Ascending aorta (tissue), 2 donors: ENCODE measurements at places on chromosomes 2 and 18. TPM values are rescaled to one million over a fixed set of nuclear protein-coding genes. Genes with fewer than 3 reads are reported as not detected.

The RAB31 gene
- 36.8 TPM for total RNA-seq

The MC2R gene
- total RNA-seq = not detected

GRCh38 chr18:63444580-63444979 lies 22.3 kb upstream of the VPS4B start:
- no peaks in the 10 kb centered on the region for H3K4me1 ChIP-seq
- no peaks in the 10 kb centered on the region for H3K36me3 ChIP-seq
- no peak overlapping the region for H3K27ac ChIP-seq
- H3K4me3 ChIP-seq = no peak overlapping the region

GRCh38 chr2:231780123-231780908 lies 766 bp downstream of the PDE6D start:
- no peak for DNase-seq
- H3K4me3 ChIP-seq = peak overlapping the region; percentile 94
- no peaks in the 10 kb centered on the region for H3K36me3 ChIP-seq
- H3K27ac ChIP-seq = peak overlapping the region; percentile 85
- H3K4me1 ChIP-seq = no peaks in the 10 kb centered on the region

DNA sequence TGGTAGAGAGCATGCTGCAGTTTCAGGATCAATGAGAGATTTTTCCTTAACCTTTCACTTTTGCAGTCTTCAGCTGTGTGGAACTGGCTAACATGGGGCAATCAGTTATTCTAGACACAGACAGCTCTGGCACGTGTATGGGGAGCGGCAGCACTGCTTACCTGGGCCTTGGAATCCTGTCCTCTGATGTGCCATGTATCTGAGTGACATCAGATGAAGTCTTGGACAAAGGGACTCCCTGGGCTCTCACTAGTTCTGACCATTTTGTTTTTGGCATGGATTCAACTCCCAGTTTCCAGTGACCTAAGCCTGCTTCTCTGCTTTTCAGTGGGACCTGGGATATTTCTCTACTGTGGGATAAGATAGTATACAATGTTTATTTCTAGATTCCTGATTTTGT lies 54.3 kb downstream of the RNF144A start:
- H3K4me1 ChIP-seq = no peaks in the 10 kb centered on the region
- no peak for DNase-seq
- H3K27ac ChIP-seq = no peak overlapping the region
- no peak overlapping the region for H3K4me3 ChIP-seq
- H3K27me3 ChIP-seq = no peaks in the 10 kb centered on the region

DNA sequence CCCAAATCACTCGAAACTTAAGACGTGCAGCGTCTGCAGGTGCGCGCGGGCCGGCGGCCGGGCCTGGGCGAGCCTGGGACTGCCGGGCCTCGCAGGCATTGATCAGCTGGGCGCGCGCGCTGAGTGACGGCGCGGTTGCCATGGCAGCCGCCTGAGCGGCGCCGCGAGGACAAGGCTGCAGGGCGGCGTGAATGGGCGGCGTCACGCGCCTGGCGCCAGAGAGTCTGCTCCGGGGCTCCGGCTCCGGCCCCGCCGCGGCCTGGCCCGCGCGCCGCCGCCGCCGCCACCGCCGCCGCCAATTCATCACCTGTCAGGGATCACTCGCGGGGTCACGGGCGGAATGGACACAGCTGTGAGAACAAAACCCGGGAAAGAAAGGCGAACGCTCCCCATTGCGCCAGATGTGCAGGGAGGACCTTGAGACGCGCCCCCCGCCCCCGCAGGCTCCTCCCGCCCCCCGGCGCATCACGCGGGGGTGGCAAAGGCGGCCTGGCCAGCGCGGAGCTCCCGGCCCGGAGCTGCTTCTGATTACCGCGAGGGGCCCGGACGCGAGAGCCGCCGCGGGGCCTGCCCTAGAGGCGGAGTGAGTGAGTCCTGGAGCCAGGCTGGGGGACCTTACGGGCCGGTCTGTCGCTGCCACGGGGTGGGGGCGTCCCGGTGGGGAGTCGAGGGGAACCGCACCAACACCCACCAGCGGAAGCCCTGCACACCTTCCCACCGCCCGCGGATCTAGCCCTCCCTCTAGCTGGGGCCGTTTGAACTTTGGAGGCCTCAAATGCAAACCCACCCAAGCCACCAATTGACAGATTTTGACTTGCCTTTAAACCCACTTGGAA lies 2.9 kb upstream of the ID2 start:
- H3K4me3 ChIP-seq = peak overlapping the region; percentile 46
- no peaks in the 10 kb centered on the region for H3K36me3 ChIP-seq
- H3K27me3 ChIP-seq = no peaks in the 10 kb centered on the region
- peak overlapping the region; percentile 99 for H3K27ac ChIP-seq
- peaks cover 9% of the 10 kb centered on the region for H3K4me1 ChIP-seq
- DNase-seq = peak; percentile 75

- no peaks in the 10 kb centered on the region for H3K27me3 ChIP-seq
- H3K4me1 ChIP-seq = no peaks in the 10 kb centered on the region
- no peak overlapping the region for H3K27ac ChIP-seq
Measured at GRCh38 chr2:203492965-203493364, 42.1 kb downstream of the RAPH1 start.

DNA sequence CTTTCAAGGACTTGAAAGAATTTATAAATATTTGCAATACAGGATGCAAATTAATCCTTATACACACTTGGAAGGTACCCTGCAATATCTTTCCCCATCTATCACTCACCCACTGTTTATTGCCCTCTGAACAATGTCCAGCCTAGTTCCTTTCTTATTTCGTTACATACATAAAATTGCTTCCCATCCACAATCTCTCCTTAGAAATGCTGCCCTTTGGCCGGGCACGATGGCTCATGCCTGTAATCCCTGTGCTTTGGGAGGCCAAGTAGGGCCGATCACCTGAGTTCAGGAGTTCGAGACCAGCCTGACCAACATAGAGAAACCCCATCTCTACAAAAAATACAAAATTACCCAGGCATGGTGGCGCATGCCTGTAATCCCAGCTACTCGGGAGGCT lies 41.2 kb upstream of the ATP8B1 start:
- no peaks in the 10 kb centered on the region for H3K27me3 ChIP-seq
- H3K4me3 ChIP-seq = no peak overlapping the region
- no peak overlapping the region for H3K27ac ChIP-seq
- no peaks in the 10 kb centered on the region for H3K4me1 ChIP-seq
- no peak for DNase-seq

The RBKS gene
- total RNA-seq = not detected

- H3K36me3 ChIP-seq = no peaks in the 10 kb centered on the region
- no peak for DNase-seq
- H3K27ac ChIP-seq = no peak overlapping the region
- peaks cover 14% of the 10 kb centered on the region for H3K4me1 ChIP-seq
- H3K27me3 ChIP-seq = peaks cover 12% of the 10 kb centered on the region
Measured at GRCh38 chr18:7116792-7117389, 706 bp downstream of the LAMA1 start.

DNA sequence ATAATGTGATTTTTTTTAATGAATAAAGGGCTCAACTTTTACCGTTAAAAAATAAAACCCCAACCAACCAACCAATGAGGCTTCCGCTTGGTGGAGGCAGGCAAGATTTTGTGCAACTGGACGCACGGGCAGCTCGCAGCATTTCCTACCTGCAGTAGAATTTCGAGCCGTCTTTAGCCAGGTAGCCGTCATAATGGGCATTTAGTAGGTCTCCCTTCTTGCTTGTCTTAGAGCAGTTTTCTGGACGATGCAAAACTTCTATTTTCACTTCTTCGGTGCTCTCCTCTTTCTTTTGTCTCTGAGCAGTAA lies 316 bp downstream of the FKBP7 start:
- H3K27me3 ChIP-seq = no peaks in the 10 kb centered on the region
- no peak for DNase-seq
- H3K36me3 ChIP-seq = no peaks in the 10 kb centered on the region
- peak overlapping the region; percentile 78 for H3K27ac ChIP-seq

The CCNYL1 gene
- total RNA-seq = 12.3 TPM

- no peaks in the 10 kb centered on the region for H3K4me1 ChIP-seq
- DNase-seq = no peak
- H3K4me3 ChIP-seq = no peak overlapping the region
- no peak overlapping the region for H3K27ac ChIP-seq
- no peaks in the 10 kb centered on the region for H3K27me3 ChIP-seq
Measured at GRCh38 chr2:170098626-170099312, 79.2 kb upstream of the MYO3B start.

DNA sequence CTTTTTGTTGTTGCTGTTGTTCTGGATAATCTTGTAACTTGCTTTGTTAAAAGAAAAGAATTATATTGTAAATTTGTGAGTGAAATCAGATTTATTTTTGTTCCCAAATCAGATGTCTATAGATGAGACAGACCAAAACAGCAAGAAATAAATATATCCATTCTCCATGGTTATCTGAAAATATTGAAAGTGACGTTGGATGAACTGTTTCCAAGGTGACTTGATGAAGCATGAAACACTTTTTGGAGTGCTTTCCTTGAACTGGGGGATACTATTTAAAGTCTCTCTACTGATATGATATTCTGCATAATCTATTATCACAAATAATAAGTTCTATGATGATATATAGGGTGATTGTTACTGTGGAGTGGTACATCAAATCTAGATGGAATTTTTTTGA lies 315.4 kb upstream of the THUMPD2 start:
- no peak for DNase-seq
- no peak overlapping the region for H3K4me3 ChIP-seq
- no peaks in the 10 kb centered on the region for H3K27me3 ChIP-seq
- no peak overlapping the region for H3K27ac ChIP-seq
- H3K4me1 ChIP-seq = peaks cover 6% of the 10 kb centered on the region

GRCh38 chr2:178908810-178909209 lies 101.6 kb upstream of the TTN start:
- peaks cover 3% of the 10 kb centered on the region for H3K4me1 ChIP-seq
- no peaks in the 10 kb centered on the region for H3K27me3 ChIP-seq
- DNase-seq = no peak
- no peak overlapping the region for H3K27ac ChIP-seq

The TPRKB gene
- total RNA-seq = 11.1 TPM

DNA sequence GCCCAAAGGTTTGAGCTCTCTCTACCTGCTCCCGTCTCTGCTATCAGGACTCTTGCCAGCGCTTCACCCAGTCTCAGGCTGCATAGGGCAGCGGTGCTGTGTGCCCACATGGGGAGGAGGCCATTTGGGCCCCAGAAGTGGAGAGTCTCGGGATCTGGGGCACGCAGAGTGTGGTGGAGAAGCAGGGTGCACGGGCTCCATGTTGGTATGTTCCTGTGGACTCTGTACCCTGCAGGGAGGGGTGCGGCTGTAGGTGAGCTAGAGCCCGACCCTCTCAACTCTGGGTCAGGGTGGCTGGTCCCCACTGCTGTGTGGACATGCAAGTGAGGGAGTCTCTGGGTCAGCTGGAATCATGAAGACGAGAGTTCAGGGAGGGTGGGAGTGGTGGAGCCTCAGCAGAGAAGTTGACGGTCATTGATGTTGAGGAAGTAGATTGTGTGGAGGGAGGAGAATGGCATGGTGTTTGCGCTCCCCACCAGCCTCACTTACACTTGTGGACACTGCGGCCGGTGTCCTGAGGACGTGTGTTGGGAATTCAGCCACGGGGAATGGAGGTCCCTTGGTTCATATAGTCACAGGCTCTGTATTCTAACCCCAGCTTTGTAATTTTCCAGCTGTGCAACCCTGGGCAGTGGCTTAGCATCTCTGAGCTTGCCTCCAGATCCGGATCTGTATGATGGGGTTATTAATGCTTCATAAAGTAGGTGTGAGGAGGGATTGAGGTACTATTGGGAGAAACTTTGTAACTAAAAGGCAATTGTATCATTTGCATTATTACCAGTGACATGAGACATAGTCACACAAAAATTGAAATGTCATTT lies 840 bp upstream of the PSD4 start:
- DNase-seq = no peak
- H3K4me1 ChIP-seq = no peaks in the 10 kb centered on the region
- H3K27ac ChIP-seq = no peak overlapping the region
- H3K4me3 ChIP-seq = no peak overlapping the region
- no peaks in the 10 kb centered on the region for H3K27me3 ChIP-seq

The LRP2 gene
- not detected for total RNA-seq

DNA sequence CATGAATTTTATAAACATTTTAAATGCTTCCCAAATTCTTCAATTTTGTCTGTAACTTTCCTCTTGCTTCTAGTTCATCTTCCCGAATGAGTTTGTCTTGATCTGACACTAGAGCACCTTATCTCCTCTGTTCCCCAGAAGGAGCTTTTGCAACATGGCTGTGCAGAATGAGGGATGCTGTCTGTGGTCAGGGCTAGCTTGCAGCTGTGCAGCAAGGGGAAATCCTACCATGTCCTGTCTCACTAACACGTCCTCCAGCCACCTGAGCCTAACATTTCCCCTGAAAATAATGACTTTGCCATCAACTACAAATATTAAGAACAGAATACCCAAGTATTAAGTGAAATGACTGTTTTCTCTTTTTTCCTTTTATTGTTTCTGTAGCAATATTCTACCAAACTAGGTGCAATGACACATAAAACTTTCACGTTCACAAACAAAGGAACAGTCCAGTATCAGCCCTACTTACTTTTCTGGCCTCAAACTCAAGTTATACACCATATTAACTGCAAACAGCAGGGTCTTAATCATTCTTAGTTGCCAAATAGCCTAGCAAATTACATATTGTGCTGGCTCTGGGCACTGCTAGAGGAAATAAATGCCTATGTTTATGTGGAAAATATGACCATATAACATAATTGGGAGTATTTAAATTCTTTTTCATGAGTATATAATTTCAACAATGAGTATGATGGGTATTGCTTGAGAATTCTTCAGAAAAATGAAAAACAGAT lies 423.3 kb downstream of the CMPK2 start:
- DNase-seq = no peak
- no peak overlapping the region for H3K4me3 ChIP-seq
- no peak overlapping the region for H3K27ac ChIP-seq
- H3K4me1 ChIP-seq = no peaks in the 10 kb centered on the region

The UGT1A4 gene
- total RNA-seq = not detected

GRCh38 chr2:170238776-170239175 lies 60.8 kb downstream of the MYO3B start:
- H3K4me3 ChIP-seq = no peak overlapping the region
- no peaks in the 10 kb centered on the region for H3K4me1 ChIP-seq
- DNase-seq = no peak
- H3K27me3 ChIP-seq = no peaks in the 10 kb centered on the region
- no peaks in the 10 kb centered on the region for H3K36me3 ChIP-seq

- no peak for DNase-seq
- peaks cover 15% of the 10 kb centered on the region for H3K4me1 ChIP-seq
- H3K27ac ChIP-seq = no peak overlapping the region
- no peaks in the 10 kb centered on the region for H3K36me3 ChIP-seq
- H3K4me3 ChIP-seq = no peak overlapping the region
- H3K27me3 ChIP-seq = no peaks in the 10 kb centered on the region
Measured at GRCh38 chr2:131094463-131095281, 1.4 kb upstream of the FAM168B start.

The ABCG8 gene
- not detected for total RNA-seq

The SULT1C2 gene
- not detected for total RNA-seq

DNA sequence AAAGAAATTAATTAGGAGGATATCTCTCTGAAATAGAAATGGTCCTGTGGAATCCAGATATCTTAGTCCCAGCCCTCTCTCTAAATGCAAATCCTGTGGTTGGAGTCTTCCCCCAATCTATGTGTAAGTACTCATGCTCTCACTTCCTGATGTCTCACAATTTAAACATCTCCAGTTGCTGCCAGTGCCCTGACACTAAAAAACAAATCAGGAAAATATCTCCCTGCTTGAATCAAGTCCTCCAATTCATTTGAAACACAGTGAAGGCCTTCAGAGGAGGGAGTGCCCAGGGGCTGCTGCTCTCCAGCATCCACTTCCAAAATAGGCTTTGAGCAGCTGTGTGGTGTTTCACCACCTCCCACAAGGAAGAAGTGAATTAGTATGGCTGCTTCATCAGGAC lies 413.8 kb downstream of the RAD51AP2 start:
- H3K27me3 ChIP-seq = no peaks in the 10 kb centered on the region
- no peaks in the 10 kb centered on the region for H3K36me3 ChIP-seq
- no peak overlapping the region for H3K4me3 ChIP-seq
- no peak overlapping the region for H3K27ac ChIP-seq
